Muscle of back (tissue), 13 donors: ENCODE measurements at places on chromosomes 4 and X. TPM values are rescaled to one million over a fixed set of nuclear protein-coding genes. Genes with fewer than 3 reads are reported as not detected.

Gene GPR78
- polyA plus RNA-seq, result 0.23 TPM

Gene ADGRA3
- polyA plus RNA-seq, result 46.9 TPM

Gene F8
- polyA plus RNA-seq, result 3.9 TPM

Gene SPARCL1
- polyA plus RNA-seq, result 329 TPM

Gene CDS1
- polyA plus RNA-seq, result 0.13 TPM

DNA sequence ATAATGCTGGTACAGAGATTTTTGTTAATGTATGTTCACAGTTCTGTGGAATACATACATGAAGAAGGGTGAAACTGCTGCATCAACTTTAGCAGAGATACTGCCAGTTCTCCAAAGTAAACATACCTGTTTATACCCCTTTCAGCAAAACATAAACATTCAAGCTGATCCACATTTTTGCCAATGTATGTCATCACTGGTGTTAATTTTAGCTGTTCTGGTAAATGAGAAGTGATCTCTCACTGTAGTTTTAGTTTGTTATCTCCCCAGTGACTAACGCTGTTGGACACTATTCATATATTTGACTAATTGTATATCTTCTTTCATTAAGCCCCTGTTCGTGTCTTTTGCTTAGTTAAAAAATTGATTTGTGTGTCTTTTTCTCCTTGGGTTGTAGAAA lies 82.0 kb downstream of the HAUS3 start:
- no peak for DNase-seq

DNA sequence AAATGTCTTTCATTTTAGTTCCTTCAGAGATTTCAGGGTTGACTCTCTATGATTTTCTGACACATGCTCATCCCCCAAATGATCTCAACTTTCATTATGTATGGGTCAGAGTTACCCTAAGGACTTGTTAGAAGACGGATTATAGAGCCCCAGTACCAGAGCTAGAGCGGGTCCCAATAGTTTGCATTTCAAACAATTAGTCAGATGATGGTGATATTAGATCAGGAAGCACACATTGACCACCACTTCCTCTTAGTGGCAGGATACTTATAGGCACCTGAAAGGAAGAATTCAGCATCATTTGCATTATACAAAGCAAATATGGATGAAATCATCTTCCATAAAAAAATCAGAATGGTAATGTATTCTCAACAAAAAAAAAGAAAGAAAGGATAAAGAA lies 106.1 kb downstream of the GALNTL6 start:
- no peak for DNase-seq

- no peak for DNase-seq
Measured at GRCh38 chr4:1244081-1244977, 4.6 kb downstream of the CTBP1 start.

DNA sequence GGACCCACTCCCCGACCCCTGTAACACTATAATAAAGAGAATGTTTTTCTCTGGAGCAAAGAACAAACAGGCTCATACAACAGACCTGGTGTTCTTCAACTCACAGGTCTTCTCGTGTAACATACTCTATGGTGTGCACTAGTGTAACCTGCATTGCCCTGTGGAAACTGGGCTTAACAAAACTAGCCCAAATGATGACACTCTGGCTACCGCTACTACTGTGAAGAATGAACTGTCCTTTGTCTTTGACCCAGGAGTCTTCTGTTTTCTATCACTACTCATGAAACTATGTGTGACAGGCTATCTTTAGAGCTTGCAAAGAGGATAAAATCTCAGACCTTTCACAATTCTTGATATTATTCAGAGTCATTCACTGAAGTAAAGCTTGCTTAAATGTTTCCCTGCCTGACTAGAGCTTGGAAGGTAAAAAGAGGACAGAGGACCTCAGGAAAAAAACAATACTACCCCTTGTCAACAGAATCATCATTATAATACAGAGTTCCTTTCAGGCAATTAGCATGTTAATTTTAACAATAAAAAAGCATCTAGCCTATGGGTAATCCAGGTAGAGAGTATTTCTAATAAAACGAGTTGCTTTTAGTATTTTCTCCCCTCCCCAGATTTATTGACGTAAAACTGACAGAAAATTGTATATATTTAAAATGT lies 59.2 kb downstream of the FSTL5 start:
- no peak for DNase-seq

DNA sequence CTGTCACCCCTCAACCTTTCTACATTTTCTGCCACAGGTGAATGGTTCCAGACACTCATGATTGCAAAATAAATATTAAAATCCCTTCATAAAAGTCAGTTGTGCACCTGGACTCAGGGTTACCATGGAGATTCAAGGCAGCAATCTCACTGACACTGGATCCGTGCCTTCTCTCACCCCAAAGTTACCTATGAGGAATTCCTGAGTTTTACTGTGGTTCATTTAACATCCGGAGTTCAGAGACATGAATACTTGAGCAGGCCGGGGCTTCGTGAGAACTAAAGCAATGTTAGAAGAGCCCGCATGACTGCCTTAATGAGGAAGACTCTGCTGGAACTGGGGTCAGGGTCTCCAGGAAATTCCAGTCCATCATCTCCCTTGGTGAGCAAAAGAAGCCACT lies 12.5 kb upstream of the CLNK start:
- DNase-seq, result no peak

DNA sequence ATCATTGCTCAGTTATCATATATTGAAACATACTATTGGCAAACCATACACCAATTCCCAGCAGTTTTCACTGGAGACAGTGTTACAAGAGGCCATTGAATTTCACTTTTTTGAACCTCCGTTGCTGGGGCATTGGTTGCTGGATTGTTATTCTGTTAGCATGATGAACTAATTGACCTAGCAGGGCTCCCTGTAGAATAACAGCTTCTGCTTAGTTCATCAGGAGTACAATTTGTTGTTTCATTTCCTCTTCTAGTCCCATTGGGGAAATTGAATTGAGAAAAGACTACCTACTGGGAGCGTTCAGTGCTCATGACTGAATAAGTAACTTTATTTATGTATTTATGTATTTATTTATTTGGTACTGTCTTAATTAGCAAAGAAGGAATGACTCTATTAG lies 151.6 kb downstream of the SLIT2 start:
- DNase-seq, result no peak

DNA sequence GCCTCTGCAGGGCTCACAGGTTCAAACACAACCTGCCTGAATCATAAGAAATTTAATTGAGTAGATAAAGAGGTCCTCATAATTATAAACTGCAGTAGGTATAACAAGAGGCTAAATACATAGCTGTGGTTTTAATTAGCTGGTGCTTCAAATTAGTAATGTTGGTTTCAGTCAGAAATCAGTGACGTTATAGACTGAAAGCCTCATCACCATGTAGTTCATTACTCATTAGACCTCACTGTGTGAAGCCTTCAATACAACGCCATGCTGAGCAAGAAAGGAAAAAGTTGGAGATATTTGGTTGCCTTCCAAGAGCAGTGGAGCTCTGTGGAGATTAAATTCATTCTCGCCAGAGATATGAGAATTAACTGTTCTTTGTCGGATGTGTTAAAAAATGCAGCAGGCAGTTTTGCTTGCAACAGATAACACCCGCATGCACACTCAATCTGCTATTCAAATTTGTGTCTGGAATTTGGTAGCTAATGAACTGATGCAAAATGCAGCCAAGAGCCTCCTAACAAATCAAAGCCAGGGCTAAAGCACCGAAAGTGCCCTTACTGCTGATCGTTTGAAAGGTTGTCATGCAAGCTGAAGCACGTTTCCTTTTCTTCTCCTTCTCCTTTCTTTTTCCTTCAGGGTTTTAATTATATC lies 148.9 kb downstream of the AFF2 start:
- no peak for DNase-seq

- no peak for DNase-seq
Measured at GRCh38 chrX:53442322-53442631, 8.1 kb upstream of the HSD17B10 start.
